ENCODE measurements at places on chromosomes 1 and 21. TPM values are rescaled to one million over a fixed set of nuclear protein-coding genes. Genes with fewer than 3 reads are reported as not detected.

Gene OR2T34
- total RNA-seq, result not detected

DNA sequence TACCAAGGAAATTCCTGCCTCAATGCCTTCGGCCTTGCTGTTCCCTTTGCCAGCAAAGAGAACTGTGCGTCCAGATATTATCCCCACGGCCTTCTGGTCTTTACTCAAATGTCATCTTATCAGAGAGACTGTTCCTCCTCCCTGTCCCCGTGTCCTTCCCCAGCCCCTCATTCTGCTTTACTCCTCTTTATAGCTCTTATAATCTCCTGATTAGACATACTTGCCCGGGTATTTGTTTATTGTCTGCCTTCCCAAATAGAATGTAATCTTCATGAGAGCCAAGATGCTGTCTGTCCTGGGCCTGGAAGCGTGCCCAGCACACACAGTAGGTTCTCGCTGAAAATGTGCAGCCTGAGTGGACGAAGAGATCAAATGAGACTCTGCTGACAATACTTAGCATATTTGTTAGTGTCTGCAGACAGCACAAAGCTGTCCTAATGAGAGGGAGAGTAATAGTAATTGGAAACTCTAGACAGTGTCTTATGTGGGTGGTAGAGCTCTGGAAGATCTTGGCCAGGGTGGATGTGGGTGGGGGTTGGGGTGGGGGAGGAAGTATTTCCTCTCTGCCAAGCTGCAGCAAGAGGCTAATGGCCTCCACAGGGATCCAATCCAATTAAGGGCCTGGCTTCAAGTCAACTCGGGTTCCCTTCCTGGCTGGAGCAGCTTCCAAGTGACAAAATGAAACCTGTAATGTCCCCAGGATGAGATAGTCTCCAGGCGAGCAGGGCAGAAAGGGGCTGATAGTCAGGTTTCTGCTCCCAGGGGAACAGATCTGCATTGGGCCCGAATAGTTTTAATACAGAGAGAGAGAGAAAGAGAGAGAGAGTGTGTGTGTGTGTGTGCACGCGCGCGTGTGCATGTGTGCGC lies 9.5 kb upstream of the CLIC4 start:
- peak overlapping the region; percentile 83 for H3K27ac ChIP-seq
- H3K27me3 ChIP-seq, result no peaks in the 10 kb centered on the region
- no peaks in the 10 kb centered on the region for H3K36me3 ChIP-seq
- H3K4me3 ChIP-seq, result no peak overlapping the region

DNA sequence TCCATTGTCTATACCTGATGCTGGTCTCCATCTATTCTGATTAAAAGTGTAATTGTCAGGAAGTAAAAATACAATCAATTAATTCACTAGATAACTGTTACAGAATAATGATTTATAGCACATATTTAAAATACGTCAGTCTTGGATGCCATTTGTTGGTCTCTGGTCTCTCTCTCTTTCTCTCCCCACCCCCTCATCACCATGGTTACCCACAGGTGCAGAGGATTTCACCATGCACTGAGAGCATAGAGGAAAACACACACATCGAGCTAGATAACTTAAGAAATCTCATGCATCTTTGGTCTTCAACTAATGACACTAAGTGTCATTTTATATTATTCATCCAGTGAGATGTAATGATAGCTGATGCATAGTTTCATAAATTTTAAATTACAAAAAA lies 33.4 kb downstream of the LRRC53 start:
- no peak overlapping the region for H3K27ac ChIP-seq
- DNase-seq, result no peak
- no peak overlapping the region for H3K4me3 ChIP-seq
- no peaks in the 10 kb centered on the region for H3K36me3 ChIP-seq

Gene CDKN2C
- 0.39 TPM for total RNA-seq

Gene SYT6
- total RNA-seq, result not detected

DNA sequence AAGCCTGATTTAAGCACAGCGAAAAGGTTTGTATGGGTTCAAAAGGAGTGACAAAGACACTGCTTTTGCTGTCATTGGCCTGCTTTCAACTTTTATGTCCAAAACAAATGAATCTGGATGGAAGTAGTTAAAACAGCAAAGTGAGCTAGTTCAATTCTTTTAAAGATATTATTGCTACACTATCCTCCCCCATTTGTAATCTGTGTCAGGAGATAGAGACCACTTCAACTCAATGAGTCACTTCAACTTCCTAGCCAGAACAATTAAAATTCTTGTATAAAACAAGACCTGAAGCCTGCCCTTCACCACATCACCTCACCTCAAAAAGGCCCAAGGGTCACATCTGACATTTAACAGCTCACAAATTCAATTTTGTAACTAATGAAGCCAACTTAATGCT lies 364.1 kb upstream of the LYPLAL1 start:
- H3K27me3 ChIP-seq, result no peaks in the 10 kb centered on the region
- H3K4me1 ChIP-seq, result peaks cover 42% of the 10 kb centered on the region
- H3K27ac ChIP-seq, result no peak overlapping the region

Gene PGLYRP3
- not detected for total RNA-seq

DNA sequence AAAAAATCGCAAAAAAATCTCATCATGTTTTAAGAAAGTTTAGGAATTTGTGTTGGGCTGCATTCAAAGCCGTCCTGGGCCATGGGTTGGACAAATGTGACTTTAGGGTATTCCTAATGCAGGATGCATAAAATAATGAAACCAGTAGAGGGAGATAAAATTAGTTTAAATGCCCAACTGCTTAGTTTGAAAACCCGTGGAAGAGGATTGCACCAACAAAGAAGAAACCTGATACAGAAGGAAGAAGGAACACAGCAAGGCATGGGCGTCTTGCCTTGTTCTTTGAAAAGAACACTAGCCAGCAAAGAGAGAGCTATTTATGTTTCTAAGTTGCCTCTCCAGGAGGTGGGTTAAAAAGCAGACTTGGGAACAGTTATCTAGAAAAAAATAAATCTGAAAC lies 37.9 kb downstream of the WDR3 start:
- H3K36me3 ChIP-seq, result no peaks in the 10 kb centered on the region
- H3K27ac ChIP-seq, result no peak overlapping the region
- no peak overlapping the region for H3K4me3 ChIP-seq
- H3K4me1 ChIP-seq, result no peaks in the 10 kb centered on the region
- peak; percentile 73 for DNase-seq

GRCh38 chr1:198096390-198096789 lies 60.4 kb upstream of the NEK7 start:
- no peaks in the 10 kb centered on the region for H3K27me3 ChIP-seq
- H3K36me3 ChIP-seq, result no peaks in the 10 kb centered on the region

DNA sequence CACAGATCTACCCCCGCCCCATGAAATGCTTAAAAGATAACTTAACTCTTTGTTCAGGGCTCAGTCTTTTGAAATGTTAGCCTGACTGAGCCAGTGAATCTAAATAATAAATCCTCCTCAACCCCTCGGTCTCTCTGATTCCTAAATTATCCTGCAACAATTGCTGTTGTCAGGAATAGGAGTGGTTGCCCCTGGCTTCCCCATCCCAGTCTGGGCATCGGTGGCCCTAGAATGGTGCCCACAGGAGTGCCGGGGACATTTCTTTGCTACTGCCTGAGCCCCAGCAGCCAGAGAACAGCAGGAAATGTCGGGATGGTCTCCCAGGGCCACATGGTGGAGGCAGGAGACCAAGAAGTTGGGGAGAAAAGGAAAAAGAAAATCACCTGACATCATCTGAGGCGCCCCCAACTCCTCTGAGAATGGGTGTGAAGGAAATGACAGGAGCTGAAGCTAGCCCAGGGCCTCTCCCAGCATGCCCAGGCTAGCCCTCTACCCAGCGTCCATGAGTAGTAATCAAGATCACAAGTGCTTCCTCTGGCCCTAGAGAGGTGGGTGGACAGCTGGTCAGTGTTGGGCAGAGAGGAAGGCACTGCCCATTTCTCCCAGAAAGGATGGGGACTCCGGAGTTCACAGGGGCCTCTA lies 1.6 kb downstream of the PADI4 start:
- H3K4me1 ChIP-seq, result no peaks in the 10 kb centered on the region
- no peaks in the 10 kb centered on the region for H3K27me3 ChIP-seq
- no peak for DNase-seq
- no peak overlapping the region for H3K27ac ChIP-seq
- H3K4me3 ChIP-seq, result no peak overlapping the region

- H3K27ac ChIP-seq, result no peak overlapping the region
- no peak overlapping the region for H3K4me3 ChIP-seq
- DNase-seq, result no peak
- H3K4me1 ChIP-seq, result no peaks in the 10 kb centered on the region
Observed at GRCh38 chr1:107623431-107623830, 341.5 kb downstream of the VAV3 start.

DNA sequence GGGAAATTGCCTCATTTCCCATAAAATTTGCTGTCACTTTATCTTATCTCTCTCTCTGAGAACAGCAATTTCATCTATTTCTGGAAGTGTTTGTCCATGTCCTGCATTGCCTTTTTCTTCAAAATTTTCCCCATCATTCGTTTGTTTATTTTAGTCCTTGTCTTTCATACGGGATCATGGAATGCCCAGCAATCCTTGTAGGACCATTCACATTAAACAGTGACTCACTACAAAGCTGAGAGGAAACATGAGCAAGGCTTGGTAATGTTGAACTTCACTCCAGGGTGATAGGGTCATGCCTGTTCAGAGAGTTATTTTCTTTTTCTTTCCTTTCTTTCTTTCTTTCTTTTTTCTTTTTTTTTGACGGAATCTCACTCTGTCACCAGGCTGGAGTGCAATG lies 32.2 kb upstream of the HNRNPU start:
- no peaks in the 10 kb centered on the region for H3K36me3 ChIP-seq
- H3K27me3 ChIP-seq, result no peaks in the 10 kb centered on the region
- peak; percentile 76 for DNase-seq
- no peak overlapping the region for H3K4me3 ChIP-seq

Gene AGMAT
- 0.70 TPM for total RNA-seq

Gene TP73
- total RNA-seq, result not detected

Gene TRMT1L
- 24.7 TPM for total RNA-seq

DNA sequence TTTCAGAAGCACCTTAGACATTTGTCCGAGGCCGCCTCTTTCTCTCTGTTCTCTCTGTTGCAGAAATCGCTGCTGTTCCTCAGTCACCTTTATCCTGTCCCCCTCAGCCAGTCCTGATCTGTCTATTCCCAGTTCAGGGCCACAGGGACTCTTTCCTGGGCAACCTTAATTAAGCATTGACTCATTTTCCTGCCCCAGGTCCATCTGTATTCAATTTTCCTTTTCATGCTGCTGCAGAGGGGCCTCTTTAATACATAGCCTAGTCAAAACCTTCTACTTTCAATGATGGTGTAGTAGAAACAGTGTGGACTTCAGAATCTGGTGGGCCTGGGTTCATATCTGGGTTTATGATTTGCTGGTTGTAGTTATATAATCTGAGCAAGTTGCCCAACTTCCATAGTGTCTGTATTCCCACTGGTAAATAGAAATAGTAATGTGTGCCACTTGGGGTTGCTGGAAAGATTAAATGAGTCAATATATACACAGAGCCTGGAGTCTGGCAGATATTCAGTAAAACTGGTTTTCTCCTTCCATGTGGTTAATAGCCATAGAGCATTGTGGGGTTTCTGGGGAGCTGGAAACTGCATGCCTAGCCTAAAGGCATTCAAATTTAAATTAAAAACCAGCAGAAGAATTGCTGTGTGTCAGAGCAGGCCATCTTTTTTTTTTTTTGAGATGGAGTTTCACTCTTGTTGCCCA lies 4.5 kb downstream of the TRAF5 start:
- no peak for DNase-seq
- no peak overlapping the region for H3K4me3 ChIP-seq
- no peak overlapping the region for H3K27ac ChIP-seq

- H3K4me1 ChIP-seq, result no peaks in the 10 kb centered on the region
- H3K27me3 ChIP-seq, result no peaks in the 10 kb centered on the region
- no peak overlapping the region for H3K27ac ChIP-seq
- no peak overlapping the region for H3K4me3 ChIP-seq
- H3K36me3 ChIP-seq, result no peaks in the 10 kb centered on the region
Observed at GRCh38 chr1:32112806-32113375, 5.0 kb downstream of the KPNA6 start.

DNA sequence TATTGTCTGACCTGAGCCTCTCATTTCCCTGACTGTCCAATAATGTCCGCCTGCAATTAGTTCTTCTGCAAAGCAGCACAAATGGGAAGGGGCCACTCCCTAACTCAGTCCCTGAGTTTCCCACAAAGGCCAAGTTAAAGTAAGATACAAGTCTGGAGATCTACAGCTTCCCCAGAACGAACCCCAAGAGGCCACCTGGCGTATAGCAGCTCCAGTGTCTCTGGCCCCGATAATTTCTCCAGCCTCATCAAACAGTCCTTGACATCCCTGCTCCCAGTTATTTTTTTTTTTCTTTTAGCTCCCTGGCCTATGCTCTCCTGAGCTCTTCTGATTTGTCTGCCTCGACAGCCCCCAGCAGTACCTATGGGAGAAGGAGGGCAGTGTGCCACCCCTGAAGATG lies 8.1 kb upstream of the ACKR1 start:
- peaks cover 9% of the 10 kb centered on the region for H3K4me1 ChIP-seq
- DNase-seq, result no peak
- no peaks in the 10 kb centered on the region for H3K36me3 ChIP-seq
- no peak overlapping the region for H3K27ac ChIP-seq
- no peaks in the 10 kb centered on the region for H3K27me3 ChIP-seq

- no peak overlapping the region for H3K27ac ChIP-seq
- no peaks in the 10 kb centered on the region for H3K4me1 ChIP-seq
- no peak overlapping the region for H3K4me3 ChIP-seq
- no peaks in the 10 kb centered on the region for H3K36me3 ChIP-seq
- no peak for DNase-seq
Observed at GRCh38 chr1:64851664-64852063, 106.8 kb downstream of the RAVER2 start.

Gene S100A16
- total RNA-seq, result 59.7 TPM

Gene GPR25
- total RNA-seq, result not detected

Gene SMIM1
- 28.4 TPM for total RNA-seq

- no peaks in the 10 kb centered on the region for H3K36me3 ChIP-seq
- H3K27ac ChIP-seq, result peak overlapping the region; percentile 23
- H3K27me3 ChIP-seq, result no peaks in the 10 kb centered on the region
- no peak for DNase-seq
Observed at GRCh38 chr1:170097449-170097948, 23.0 kb upstream of the KIFAP3 start.

- peak overlapping the region; percentile 9 for H3K27ac ChIP-seq
- no peak for DNase-seq
- H3K27me3 ChIP-seq, result no peaks in the 10 kb centered on the region
- peaks cover 17% of the 10 kb centered on the region for H3K4me1 ChIP-seq
Observed at GRCh38 chr1:8078176-8078671, 52.1 kb upstream of the ERRFI1 start.

All from cardiac muscle cell (in vitro differentiated cells and primary cell).